ENCODE measurements at places on chromosomes 6 and 20.

GRCh38 chr6:37137201-37138090 is 32.5 kb upstream of the PIM1 start:
- peak; percentile 96 for DNase-seq

- peak; percentile 20 for DNase-seq
These were observed 301.9 kb downstream of the LAMA2 start for GRCh38 chr6:129184808-129185366.

DNA sequence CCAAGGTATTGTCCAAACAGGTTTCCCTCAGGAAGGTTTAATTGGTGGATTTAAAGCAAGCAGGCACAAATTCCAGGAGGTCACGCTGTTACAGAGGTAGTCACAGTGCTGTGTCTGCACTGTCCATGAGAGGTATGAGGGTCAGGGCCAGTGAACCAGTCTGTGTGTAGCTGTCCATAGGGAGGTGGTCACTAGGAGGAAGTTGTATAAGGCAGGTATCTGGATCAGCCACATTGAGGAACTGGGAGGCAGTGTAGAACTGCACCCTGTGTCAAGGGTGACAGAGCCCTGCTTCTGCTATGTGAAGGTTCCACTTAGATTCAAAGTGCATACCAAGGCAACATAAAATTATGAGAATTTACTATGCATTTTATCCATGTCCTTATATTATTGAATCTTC is 73.3 kb downstream of the MAP3K4 start:
- no peak for DNase-seq

DNA sequence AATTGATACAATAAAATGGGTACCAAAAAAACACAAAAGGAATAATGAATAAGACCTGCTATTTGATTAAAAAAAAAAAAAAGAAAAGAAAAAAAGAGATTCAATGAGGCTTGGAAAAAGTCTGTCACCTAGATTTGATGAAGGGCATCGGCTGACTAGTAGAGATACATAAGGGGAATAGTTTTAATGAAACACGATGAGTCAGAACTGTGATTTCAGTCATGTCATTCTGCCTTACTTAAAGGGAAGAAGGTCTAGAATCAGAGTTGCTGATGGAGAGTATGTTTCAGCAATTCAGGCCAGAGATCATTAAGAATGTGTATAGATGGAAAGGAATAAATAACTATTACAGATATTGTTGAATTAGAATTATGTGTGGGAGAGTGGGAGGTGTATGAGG is 565.9 kb upstream of the RNF217 start:
- DNase-seq = no peak

Data from fibroblast of the aortic adventitia (primary cell).